SK-N-DZ (cell line): ENCODE measurements at places on chromosomes 7 and 10.

- no peak for DNase-seq
Observed at GRCh38 chr10:50577681-50578350, 45.9 kb downstream of the SGMS1 start.

DNA sequence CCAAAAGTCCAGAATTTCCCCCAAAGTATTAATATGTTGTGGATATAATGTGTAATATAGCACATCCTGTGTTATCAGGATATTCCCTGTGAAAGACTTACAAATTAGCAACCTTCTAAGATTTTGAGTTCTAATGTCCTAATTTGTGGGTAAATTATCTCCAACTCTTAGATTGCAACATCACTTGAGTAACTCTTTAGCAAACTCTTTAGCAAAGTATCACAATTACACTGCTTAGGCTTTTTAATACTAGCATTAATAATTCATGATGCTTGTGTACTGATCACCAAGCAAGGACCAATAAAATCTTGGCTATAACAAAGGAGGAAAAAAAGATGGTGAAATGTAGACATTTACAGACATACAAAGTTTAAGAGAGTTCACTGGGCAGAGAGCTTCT, 27.7 kb downstream of the HIP1 start:
- no peak for DNase-seq

DNA sequence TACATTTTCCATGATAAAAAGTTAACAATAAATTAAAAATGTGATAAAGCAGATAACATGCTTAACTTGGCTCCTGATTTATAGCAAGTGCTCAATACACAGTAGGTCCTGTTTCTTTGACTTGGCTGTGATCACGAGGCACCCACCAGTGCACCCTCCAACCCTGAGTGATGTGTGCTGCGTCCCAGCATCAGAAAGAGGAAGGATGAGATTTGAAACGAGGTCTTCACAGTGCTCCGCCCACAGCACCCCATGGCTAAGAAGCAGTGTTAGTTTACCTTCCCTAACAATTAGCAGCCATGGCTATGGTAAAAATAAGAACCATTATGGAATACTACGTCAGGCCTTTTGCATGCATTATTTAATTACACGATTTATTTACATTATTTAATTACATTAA, 292.0 kb upstream of the ZMIZ1 start:
- no peak for DNase-seq

DNA sequence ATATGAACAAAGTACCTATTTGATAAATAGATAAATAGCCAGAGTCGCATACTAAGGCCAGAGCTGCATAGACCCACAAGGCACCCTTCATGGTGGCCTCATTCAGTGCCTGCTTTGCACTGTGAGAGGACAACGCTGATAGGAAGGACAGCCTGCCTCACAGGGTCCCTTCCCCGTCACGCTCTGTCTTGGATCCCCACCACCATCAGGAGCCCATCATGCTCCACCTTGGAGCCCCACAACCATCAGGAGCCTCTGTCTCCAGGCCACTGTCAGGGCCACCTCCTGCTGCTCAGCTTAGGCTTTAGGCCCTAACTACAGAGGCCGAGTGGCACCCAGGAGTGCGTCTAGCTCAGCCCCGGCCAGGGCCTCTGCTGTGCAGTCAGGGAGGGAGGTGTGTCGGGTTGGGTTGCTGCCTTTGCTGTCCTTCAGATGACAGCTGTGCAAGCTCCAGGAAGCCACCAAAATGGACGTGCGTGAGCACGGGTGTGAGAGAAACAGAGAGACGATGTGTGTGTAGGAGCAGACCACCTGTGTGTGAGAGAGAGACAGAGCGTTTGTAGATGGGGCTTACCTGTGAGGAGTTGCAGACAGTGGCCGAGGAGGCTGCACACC, 516.9 kb downstream of the GLRX3 start:
- DNase-seq: no peak

DNA sequence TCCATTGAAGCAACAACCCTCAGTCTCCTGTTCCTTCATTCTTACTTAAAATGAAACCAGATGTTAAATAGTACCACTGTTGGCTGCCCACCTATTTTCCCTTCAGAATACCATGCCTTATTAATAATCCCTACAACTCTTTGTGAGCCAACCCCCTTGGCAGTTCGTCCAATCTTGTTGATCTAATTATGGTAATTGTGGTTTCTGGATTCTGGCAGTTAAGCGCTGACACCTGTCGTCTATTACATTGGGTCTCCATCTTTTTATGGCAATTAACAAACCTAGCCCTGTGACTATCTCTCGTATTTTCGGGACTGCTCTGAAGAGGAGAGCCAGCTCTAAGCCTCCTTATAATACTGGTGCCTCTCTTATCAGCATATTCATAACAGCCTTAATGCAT, 432.0 kb downstream of the ATRNL1 start:
- DNase-seq: peak; percentile 12

- no peak for DNase-seq
Observed at GRCh38 chr10:112229096-112229495, 45.5 kb upstream of the GPAM start.

DNA sequence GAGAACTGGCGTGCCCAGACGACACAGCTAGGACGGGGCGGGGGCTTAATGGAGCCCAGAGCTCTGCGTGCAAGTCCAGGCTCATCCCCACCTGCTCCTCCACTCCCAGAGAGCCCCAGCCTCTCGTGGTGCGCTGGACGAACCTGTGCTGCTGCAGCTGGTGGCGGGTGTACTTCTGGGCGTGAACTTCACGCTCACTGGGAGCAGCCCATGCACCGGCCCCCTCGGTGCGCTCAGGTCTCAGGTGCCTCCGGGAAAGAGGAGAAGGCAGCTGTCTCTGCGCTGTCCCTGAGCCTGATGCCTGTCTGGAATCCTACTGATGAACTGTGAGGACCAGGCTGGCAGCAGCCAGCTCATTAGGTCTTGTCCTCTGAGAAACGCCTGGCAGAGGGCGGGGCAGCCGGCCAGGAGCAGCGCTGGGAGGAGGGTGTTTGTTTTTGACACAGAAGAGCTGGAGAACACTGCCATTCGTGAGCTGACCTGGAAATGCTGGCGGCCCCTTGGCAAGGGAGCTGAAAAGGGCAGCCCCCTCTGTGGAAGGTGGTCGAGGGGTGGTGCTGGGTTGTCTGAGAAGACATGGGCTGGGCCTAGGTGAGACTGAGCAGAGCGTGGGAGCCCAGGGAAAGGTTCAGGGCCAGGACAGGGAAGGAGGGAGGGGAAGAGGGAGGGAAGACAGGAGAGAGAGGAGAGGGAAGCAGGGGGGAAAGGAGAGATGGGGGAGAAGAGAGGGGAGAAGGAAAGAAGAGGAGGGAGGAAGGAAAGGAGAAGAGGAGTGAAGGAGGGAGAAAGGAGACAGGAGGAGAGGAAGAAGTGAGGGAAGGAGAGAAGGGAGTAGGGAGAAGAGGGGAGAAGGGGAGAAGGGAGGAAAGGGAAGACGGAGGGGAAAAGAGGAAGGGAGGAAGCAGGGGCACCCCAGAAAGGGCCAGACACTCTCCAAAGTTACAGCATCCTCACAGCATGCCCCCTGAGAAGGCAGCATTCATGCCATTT, 53.5 kb upstream of the TNS3 start:
- DNase-seq: peak; percentile 49

DNA sequence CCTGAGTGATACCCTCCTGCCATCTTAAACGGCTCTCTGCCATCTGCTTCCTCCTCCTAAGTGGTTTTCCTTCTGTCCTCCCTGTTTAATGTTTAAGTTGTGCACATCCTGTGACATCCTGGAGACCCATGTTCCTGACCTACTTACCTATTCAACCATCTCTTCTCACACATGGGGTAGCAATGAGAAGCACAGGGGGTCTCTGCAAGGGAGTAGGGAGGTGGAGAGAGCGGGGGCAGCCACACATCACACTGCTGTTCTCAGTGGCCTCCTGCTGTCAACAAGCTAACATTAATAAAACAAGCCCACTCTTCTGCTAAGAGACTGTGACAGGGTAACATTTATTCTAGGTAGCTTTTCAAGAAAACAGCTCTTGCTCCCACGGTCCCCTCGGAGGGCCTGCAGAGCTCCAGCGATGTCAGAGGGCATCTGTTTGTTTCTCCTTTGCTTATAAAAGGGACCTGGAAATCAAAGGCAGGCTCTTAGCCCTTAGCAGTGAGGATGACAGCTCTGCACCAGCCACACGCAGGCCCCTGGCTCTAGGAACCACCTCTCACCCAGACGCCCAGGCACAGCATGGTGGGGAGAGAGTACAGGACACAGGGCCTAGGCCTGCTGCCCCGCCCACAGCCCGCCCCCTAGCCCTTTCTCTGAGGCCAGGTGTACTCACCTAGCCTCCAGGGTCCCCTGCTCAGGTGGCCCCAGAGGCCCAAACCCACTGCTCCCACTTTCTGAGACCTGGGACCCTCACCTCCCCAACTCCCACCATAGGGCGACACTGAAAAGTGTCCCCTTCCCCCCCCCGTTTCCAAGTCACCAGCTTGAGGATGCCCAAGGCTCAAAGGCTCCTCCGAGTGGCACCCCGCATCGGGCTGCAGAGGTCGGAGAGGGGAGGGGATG, 943 bp upstream of the SLC18A2 start:
- DNase-seq: peak; percentile 40

- DNase-seq: no peak
Observed at GRCh38 chr7:158623241-158623640, 35.6 kb upstream of the PTPRN2 start.

DNA sequence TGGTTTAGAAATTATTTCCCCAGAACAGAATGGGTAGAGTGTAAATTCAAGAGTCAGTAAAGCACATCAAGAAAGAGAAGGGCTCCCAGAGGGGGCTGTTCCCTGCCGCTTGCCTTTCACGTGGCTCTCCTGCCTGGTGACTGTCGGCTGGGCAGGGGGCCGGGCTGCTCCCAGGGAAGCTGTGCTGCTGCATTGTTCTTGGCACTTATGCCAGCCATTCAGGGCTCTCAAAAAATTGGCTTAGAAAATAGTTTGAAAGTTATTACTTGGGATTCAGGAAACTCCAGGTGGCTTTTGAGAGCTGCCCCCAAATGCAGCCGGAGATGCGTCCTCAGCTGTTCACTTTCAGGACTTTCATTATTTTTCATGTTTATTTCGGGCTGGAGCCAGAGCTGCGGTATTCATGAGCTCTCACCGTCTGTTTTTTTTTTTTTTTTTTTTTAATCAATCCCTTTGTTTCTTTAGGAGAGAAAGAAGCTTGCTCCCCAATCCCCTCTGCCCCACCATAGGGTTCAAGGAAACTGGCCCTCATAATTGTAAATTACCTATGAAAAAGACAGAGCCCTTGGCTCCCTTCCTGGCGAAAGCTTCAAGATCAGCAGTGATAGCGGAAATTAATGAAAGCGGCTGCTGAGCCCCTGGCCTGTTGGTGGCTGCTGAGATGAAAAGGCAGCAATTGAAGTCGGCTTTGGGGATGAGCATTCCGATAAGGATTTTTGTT, 94.1 kb downstream of the SORCS3 start:
- peak; percentile 20 for DNase-seq

GRCh38 chr7:32588657-32589056, 93.4 kb downstream of the AVL9 start:
- DNase-seq: no peak

DNA sequence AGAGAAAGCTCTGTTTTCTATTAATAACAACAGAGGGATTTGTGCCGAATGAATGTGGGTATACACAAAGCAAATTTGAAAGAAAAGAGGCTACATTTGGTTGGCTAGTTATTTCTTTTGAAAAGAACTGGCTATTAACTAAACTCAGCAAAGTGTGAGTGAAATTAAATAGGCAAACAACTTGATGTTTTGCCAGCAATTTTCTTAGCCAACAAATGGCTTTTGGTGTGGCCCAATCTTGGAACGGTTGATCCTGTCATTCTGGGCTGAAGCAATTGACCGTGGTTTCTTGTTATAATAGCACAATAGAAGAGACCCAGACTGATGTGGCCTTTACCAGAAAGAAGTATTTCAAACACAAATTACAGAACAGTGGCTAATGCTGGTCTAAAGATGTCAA, 898.6 kb downstream of the KCNMA1 start:
- no peak for DNase-seq

- no peak for DNase-seq
Observed at GRCh38 chr10:98589007-98589406, 142.3 kb upstream of the HPS1 start.

GRCh38 chr10:33809732-33810131, 475.3 kb upstream of the NRP1 start:
- no peak for DNase-seq

- no peak for DNase-seq
Observed at GRCh38 chr10:80555415-80555814, 17.7 kb downstream of the SH2D4B start.

GRCh38 chr10:2949948-2950354, 117.4 kb upstream of the PFKP start:
- DNase-seq: no peak

GRCh38 chr7:1951159-1951536, 281.1 kb downstream of the ELFN1 start:
- no peak for DNase-seq

GRCh38 chr10:120406376-120406775, 50.7 kb upstream of the PLPP4 start:
- no peak for DNase-seq

- no peak for DNase-seq
Observed at GRCh38 chr7:120865191-120865981, 7.4 kb upstream of the TSPAN12 start.

DNA sequence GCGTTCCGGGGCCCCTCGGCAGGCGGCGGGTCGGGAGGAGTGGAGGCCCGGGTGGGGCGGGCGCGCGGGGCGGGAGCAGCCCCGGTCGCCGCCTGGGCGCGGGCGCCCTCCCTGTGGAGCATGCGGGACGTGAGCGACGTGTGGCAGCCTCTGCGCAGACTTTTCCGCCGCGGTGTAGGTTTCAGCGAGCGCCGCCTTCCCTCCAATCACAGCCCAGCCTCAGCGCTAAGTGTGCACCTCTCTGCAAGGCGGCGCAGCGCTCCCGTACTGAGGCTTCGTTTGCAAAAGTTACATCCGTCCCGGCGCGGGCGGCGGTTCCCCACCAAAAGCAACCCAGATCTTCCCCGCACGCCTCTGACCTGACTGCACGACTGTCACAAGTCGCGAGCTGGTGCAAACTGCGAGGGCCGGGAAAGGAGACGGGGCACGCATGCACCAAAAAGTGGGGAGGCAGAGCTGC, 1.2 kb upstream of the PFKFB3 start:
- peak; percentile 83 for DNase-seq

- no peak for DNase-seq
Observed at GRCh38 chr7:139727151-139727705, 50.6 kb downstream of the HIPK2 start.

- DNase-seq: no peak
Observed at GRCh38 chr7:68245688-68246087, 1249.1 kb downstream of the TYW1 start.

DNA sequence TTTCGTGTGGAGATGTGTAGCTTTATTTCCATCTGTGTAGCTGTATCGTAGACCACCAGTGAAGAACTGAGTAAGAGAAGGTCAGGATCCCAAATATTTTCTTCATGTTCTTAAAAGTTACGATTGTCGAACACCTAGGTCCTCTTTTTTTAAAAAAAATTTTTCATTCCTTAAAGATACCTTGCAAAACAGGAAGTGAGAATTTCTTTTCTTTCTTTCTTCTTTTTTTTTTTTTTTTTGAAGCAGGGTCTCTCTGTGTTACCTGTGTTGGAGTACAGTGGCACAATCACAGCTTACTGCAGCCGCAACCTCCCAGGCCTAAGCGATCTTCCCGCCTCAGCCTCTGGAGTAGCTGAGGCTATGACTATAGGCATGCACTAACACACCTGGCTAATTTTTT, 60.8 kb downstream of the PHTF2 start:
- no peak for DNase-seq
